ENCODE measurements at places on chromosomes 7 and 10.

DNA sequence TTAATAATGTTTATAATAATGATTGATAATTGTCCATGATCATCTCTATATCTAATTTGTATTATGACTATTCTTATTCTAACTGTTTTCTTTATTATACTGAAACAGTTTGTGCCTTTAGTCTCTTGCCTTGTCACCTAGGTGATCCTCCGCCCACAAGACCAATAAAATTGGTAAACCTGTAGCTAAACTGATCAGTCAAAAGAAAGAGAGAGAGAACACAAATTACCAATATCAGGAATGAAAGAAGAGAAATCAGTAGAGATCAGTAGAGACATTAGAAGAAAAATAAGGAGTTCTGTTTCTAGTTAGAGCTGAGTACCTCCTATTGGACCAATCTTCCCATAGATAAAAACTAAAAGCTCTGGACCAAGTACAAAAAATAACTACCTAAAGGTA, 6.1 kb upstream of the COA1 start:
- DNase-seq, result no peak

- DNase-seq, result no peak
Observed at GRCh38 chr7:21507627-21508343, 35.1 kb upstream of the DNAH11 start.

- DNase-seq, result no peak
Observed at GRCh38 chr10:11125004-11125403, 107.3 kb downstream of the CELF2 start.

GRCh38 chr7:70836946-70837345, 295.0 kb upstream of the GALNT17 start:
- no peak for DNase-seq

- DNase-seq, result no peak
Observed at GRCh38 chr7:36305648-36306047, 84.0 kb upstream of the ANLN start.

DNA sequence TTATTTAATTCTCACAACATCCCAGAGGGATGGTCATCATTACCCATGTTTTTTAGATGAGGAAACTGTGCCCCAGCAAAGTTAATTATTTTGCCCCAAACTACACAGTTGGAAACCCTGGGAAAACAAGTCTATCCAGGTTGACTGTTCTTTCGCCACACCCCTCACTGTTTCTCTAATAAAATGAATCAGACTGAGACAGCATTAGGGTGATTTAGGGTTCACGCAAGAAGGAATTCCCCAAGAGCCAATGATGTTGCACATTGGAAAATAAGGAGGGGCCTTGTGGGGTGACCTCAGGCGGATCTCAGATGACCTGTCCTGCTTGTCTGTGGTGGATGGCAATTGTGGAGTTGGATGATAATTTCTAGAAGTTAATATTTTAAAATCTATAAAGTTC, 135.7 kb upstream of the TBX20 start:
- DNase-seq, result no peak

DNA sequence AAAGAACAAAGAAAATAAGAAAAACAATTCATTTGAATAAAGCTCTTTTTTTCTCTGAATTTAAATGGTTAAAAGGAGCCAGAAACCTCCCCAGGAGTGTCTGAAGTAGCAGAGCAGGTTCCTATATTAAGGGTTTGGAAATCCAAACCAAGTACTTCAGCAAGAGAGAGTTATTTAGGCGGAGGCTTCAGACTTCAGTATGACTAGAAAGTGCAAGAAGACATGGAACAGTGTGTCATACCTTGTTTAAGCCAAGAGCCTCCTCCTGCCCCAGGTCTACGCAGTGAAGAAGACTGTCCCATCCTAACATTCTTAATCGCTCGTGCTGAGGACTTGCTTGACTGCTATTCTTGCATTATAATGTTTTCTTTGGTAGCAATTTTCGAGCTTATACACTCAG, 51.3 kb downstream of the ODAD2 start:
- no peak for DNase-seq
